ENCODE measurements at places on chromosomes 3 and 15.

GRCh38 chr3:14346642-14347041 lies 55.8 kb upstream of the SLC6A6 start:
- no peak for DNase-seq
- no peak overlapping the region for H3K4me3 ChIP-seq
- H3K27me3 ChIP-seq, result no peaks in the 10 kb centered on the region
- no peak overlapping the region for H3K27ac ChIP-seq
- H3K36me3 ChIP-seq, result no peaks in the 10 kb centered on the region

- no peaks in the 10 kb centered on the region for H3K4me1 ChIP-seq
- no peak overlapping the region for H3K27ac ChIP-seq
- no peak overlapping the region for H3K4me3 ChIP-seq
- H3K27me3 ChIP-seq, result peaks cover 1% of the 10 kb centered on the region
- DNase-seq, result no peak
Measured at GRCh38 chr15:55118344-55118870, 78.3 kb downstream of the RSL24D1 start.

DNA sequence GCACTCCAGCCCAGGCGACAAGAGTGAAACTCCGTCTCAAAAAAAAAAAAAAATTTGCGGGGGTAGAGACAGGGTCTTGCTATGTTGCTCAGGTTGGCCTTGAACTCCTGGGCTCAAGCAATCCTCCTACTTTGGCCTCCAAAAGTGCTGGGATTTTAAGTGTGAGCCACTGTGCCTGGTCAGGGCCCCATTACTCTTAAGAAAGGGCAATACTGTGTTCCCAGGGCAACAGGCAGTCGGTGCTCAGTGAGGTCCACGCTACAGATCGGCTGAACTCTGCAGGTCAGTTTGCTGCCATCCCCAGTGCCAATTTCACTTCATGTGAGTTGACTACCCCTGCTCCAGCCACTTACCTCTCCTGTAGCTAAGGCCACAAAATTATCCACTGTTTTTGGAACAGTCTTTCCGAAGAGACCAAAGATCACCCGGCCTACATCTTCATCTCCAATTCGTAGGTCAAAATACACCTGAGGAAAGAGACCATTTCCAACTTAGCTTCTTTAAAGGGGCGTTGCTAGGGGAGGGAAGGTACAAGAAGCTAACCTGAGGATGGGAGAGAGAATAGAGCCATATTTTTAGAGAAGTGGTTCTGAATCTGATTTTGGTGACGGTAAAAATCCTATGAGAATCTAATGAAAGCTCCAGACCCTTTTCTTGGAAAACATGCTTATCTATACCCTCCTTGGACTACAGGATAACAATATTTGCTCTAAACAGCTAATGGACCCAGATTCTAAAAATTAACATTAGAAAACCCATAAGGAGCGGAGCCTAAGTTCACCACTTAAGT lies 939 bp downstream of the PPIB start:
- peaks cover 64% of the 10 kb centered on the region for H3K4me1 ChIP-seq
- DNase-seq, result no peak
- peaks cover 40% of the 10 kb centered on the region for H3K36me3 ChIP-seq
- peak overlapping the region; percentile 88 for H3K27ac ChIP-seq
- no peaks in the 10 kb centered on the region for H3K27me3 ChIP-seq

- H3K27me3 ChIP-seq, result no peaks in the 10 kb centered on the region
- no peak for DNase-seq
- H3K36me3 ChIP-seq, result peaks cover 7% of the 10 kb centered on the region
- H3K4me3 ChIP-seq, result no peak overlapping the region
- H3K4me1 ChIP-seq, result no peaks in the 10 kb centered on the region
- H3K27ac ChIP-seq, result no peak overlapping the region
Measured at GRCh38 chr3:179401561-179401960, 49.7 kb downstream of the GNB4 start.

GRCh38 chr3:197428952-197429351 lies 126.8 kb downstream of the BDH1 start:
- DNase-seq, result no peak
- no peaks in the 10 kb centered on the region for H3K36me3 ChIP-seq
- peaks cover 36% of the 10 kb centered on the region for H3K4me1 ChIP-seq
- peak overlapping the region; percentile 91 for H3K27ac ChIP-seq
- peaks cover 20% of the 10 kb centered on the region for H3K27me3 ChIP-seq

- no peak for DNase-seq
- no peaks in the 10 kb centered on the region for H3K36me3 ChIP-seq
- no peak overlapping the region for H3K27ac ChIP-seq
- H3K27me3 ChIP-seq, result peaks cover 51% of the 10 kb centered on the region
- no peak overlapping the region for H3K4me3 ChIP-seq
- H3K4me1 ChIP-seq, result peaks cover 10% of the 10 kb centered on the region
Measured at GRCh38 chr3:24684506-24685023, 189.9 kb upstream of the THRB start.

DNA sequence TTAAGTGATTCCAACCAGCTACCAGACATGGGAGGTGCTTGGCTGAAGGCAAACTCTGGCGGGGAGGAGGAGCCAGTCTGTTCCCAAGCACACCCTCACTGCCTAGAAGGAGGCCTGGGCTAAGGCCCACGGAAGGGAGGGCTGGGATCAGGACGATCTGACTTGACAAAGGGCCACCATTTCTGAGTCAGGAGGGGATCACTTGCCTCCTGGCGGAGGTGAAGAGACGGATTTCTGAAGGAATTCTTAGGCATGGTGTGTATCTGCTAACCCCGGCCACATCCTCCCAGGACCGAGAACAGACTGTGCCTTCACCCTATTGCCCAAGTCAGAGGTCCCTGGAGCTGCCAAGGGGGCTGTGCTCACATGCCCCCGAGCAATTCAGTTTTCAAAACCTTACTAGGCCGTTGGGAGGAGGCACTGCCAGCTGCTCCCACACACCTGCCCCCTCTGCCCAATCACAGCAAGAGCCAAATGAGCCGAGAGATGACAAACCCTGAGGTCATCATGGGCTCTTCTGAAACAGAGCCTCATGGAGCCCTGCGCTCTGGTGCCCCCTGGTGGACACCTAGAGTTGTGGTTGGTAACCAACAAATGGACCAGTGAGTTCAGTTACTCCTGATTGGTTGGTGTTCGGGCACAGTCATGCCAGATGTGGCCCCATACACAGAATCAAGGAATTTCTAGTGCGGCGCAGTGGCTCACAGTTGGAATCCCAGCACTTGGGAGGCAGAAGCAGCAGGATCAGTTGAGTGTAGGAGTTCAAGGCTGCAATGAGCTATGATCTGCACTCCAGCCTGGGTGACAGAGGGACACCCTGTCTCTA lies 6.5 kb upstream of the TNK2 start:
- H3K4me1 ChIP-seq, result peaks cover 15% of the 10 kb centered on the region
- H3K27me3 ChIP-seq, result no peaks in the 10 kb centered on the region
- peak overlapping the region; percentile 60 for H3K27ac ChIP-seq
- H3K4me3 ChIP-seq, result peak overlapping the region; percentile 25
- peak; percentile 96 for DNase-seq
- no peaks in the 10 kb centered on the region for H3K36me3 ChIP-seq

GRCh38 chr15:50140983-50141382 lies 21.9 kb upstream of the ATP8B4 start:
- peaks cover 48% of the 10 kb centered on the region for H3K4me1 ChIP-seq
- no peaks in the 10 kb centered on the region for H3K27me3 ChIP-seq
- no peaks in the 10 kb centered on the region for H3K36me3 ChIP-seq
- H3K4me3 ChIP-seq, result no peak overlapping the region

- H3K36me3 ChIP-seq, result no peaks in the 10 kb centered on the region
- peaks cover 8% of the 10 kb centered on the region for H3K27me3 ChIP-seq
- no peak for DNase-seq
- H3K4me1 ChIP-seq, result peaks cover 22% of the 10 kb centered on the region
Measured at GRCh38 chr3:133209871-133210550, 171.8 kb downstream of the TMEM108 start.

GRCh38 chr3:43640681-43641080 lies 18.9 kb upstream of the ANO10 start:
- H3K4me3 ChIP-seq, result no peak overlapping the region
- no peak for DNase-seq
- H3K27ac ChIP-seq, result no peak overlapping the region
- no peaks in the 10 kb centered on the region for H3K36me3 ChIP-seq
- peaks cover 6% of the 10 kb centered on the region for H3K27me3 ChIP-seq
- peaks cover 6% of the 10 kb centered on the region for H3K4me1 ChIP-seq

GRCh38 chr3:30970183-30970582 lies 75.7 kb upstream of the GADL1 start:
- no peaks in the 10 kb centered on the region for H3K36me3 ChIP-seq
- no peak overlapping the region for H3K27ac ChIP-seq
- no peak overlapping the region for H3K4me3 ChIP-seq
- no peaks in the 10 kb centered on the region for H3K27me3 ChIP-seq
- no peak for DNase-seq
- H3K4me1 ChIP-seq, result no peaks in the 10 kb centered on the region

DNA sequence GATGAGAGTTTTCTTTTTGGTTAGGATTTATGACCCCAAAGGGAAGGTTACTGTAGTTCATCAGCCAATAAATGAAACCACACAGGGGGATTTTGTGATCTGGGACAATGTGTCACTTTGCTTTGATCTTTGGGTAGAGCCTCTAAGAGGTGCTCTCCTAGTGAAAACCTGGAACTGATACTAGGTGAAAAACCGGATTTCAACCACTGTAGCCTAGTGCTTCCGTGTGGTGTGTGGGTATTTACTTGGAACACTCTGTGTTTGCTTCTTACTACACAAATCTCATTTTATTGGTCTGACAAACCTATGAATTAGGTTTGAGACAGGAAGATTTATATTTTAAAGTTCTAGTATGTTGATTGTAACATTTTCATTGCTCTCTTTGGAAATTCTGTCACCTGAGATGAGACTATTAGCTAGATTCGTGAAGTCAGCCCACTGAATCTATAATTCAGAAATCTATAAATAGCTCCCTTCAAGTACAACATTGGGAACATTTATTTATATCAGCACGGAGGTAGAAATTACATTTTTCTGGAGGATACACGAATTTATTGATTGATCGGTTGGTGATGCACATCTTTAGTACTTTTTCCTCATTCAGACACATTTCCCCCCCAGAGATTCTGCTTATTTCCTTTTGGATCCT lies 119.8 kb downstream of the AKAP13 start:
- no peak for DNase-seq
- no peaks in the 10 kb centered on the region for H3K27me3 ChIP-seq
- H3K36me3 ChIP-seq, result peaks cover 2% of the 10 kb centered on the region
- no peak overlapping the region for H3K4me3 ChIP-seq
- H3K27ac ChIP-seq, result peak overlapping the region; percentile 26
- H3K4me1 ChIP-seq, result peaks cover 91% of the 10 kb centered on the region

GRCh38 chr15:98817745-98818144 lies 169.4 kb downstream of the IGF1R start:
- DNase-seq, result no peak
- no peak overlapping the region for H3K27ac ChIP-seq
- peaks cover 34% of the 10 kb centered on the region for H3K36me3 ChIP-seq
- H3K4me1 ChIP-seq, result peaks cover 2% of the 10 kb centered on the region
- H3K4me3 ChIP-seq, result no peak overlapping the region

DNA sequence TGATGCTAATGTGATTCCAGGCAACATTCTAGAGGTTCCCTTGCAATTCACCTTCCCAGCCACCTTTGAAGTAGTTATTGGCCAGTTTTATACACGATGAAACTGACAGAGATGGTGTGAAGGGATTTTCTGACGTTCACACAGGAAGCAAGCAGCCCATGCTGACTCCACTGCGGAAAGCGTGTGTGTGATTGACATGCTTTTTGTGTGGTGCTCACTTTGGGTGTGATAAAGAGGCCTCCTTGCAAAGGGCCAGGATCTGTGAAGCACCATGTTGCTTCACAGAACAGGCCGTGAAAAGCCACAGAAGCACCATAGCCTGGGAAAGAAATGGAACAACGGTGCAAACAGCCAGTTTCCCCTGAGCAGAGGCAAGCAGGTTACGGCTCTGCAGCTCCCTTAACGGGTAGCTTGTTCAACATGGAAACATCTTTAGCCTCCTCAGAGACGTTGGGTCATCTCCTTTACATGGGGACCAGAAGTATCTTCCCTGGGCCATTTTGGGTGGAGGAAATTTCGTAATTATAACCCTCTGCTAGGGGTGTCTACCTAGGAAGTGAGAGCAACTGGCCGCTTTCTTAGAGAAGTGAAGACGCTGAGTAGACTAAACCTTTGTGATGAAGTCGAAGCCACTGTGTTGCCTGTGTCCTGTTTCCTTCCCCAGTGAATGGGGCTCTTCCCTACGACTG lies 108.5 kb downstream of the APBA2 start:
- H3K36me3 ChIP-seq, result peaks cover 3% of the 10 kb centered on the region
- DNase-seq, result peak; percentile 38
- H3K4me3 ChIP-seq, result peak overlapping the region; percentile 13
- no peaks in the 10 kb centered on the region for H3K27me3 ChIP-seq

DNA sequence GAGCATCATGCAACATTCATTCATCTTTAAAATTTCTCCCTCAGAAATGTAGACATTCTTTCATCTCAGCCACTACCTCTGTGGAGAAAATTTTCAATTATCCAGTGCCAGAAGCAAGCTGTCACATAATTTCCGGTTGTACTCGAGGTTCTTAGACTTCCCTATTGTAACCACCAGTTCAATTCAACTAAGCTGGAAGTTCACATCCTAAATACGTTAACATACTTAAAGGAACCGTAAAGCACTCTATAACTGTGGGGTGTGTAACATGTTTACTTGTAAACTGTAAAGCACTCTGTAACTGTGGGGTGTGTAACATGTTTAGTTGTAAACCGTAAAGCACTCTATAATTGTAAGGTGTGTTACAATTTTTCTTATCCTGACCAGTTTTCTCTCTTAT lies 150.3 kb downstream of the PLCL2 start:
- no peak overlapping the region for H3K4me3 ChIP-seq
- peaks cover 63% of the 10 kb centered on the region for H3K4me1 ChIP-seq
- no peak overlapping the region for H3K27ac ChIP-seq
- DNase-seq, result no peak

DNA sequence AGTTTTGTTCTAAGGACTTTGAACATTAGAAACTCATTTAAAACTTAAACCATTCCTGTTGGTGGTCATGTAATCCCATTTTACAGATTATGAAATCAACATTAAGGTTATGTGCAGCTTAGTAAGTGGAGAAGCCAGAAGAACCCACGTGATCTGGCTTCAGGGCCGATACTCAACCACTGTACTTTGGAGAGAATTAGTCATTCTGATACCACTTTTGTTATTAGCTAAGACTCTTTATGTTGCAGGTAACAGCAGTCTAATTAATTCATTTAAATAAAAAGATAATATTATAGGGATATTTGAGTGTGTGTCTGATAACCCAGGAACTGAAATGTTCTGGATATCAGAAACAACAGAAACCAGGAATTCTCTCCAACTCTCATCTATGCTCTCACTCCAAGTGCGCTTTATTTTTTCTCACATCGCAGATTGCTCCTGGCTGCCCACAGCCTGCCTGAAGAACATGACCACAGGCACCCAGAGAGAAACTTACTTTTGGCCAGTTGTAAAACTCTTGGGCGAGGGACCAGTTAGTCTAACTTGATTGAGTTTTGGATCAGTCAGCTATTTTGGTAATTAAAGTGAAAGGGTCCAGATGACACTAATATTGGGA lies 25.2 kb downstream of the UBE2E1 start:
- DNase-seq, result no peak
- H3K4me1 ChIP-seq, result peaks cover 63% of the 10 kb centered on the region
- H3K27ac ChIP-seq, result peak overlapping the region; percentile 40

DNA sequence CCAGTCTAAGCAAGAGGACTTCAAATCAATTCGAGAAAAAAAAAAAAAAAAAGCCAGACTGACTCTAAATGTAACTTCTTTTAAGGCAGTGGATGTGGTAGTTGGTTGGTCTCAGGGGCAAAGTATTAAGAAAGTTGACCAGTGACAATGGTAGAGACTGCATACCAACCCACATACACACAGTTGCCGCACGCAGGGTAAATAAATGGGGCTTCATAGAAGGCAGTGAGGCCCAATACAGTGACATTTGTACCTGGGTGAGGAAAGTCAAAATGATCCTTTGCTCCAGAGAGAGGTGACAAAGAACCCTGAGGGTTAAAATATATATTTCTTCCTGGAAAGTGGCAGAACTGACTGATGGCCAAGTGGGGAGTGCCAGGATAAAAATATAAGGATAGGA lies 100.8 kb upstream of the MEX3B start:
- DNase-seq, result no peak
- no peaks in the 10 kb centered on the region for H3K4me1 ChIP-seq
- peaks cover 18% of the 10 kb centered on the region for H3K36me3 ChIP-seq
- no peak overlapping the region for H3K4me3 ChIP-seq
- no peak overlapping the region for H3K27ac ChIP-seq

Measured in activated naive CD8-positive, alpha-beta T cell treated with anti-CD3 and anti-CD28 coated beads, Interleukin-2, amount 50 U/mL, for 24 hours (primary cell).